ENCODE measurements at places on chromosomes 7 and 10.

GRCh38 chr10:96667401-96667800, 52.9 kb downstream of the PIK3AP1 start:
- DNase-seq = no peak

GRCh38 chr10:66924674-66925345, 1.0 kb upstream of the LRRTM3 start:
- no peak for DNase-seq

DNA sequence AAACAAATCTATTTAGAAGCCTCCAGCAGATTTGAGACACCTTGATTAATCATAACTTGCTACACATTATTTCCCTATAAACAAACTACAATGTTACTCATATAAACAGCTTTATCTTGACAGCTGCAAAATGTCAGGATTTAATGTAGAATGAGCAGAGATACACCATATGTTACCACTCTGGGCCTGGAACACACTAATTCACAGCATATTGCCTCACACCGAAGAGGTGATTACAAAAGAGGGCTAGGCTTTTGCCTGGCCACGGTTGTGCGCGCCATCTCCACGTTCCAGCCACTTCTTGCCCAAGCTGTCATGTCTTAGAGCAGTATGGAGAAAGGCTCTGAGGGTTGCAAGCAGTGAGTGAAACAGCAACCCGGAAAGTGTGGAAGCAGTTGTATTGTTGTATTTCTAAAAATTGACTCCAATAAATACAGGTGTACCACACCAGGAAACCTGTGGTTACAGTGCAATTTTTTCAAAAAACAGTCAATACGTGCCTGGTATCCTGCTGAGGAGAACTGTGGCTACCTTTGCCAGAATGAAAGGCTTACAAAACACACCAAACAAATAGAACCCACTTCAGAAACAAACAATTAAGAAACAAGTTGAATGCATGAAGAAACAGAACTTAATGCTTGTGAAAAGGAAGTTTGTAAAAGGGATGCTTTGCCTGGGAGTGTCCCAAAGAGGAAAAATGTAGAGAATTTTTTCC, 498.1 kb downstream of the PLXNA4 start:
- DNase-seq = no peak

- no peak for DNase-seq
Measured at GRCh38 chr7:47451851-47452205, 130.1 kb downstream of the TNS3 start.

GRCh38 chr10:120406376-120406775, 50.7 kb upstream of the PLPP4 start:
- no peak for DNase-seq

DNA sequence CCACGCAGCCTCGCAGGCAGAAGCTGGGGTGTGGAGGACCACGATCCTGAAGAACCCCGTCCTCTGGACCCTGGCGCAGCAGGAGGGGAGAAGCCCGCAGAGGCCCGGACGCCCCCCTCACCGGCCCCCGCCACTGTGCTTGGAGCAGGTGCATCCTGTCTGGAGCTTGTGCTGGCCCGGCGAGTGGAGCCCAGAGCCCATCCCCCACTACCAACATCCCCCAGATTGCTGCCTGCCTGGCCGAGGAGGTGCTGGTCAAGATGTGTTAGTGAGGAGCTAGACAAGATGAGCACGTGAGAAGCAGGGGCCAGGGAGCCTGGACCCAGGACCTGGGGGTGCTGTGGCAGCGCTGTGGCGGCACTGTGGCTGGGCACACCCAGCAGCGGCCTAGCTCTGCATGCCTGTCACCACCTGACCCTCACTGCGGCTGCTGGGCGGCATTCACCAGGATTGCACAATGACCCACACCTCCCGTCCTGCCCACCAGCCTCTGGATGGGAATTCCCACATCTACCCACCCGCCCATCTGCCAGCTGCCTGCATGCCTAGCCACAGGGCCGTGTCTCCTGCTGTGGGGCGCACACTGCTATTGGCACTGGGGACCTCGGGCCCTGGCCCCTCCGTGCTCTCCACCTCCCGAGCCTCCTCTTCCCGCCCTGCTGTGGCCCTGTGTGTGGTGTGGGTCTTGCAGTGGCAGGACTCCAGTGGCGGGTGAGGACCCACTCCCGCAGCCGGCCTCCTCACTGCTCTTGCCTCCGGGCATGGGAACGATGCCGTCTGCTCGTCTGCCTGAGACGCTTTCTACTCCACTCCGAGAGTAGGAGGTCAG, 11.8 kb downstream of the GPR146 start:
- DNase-seq = no peak

DNA sequence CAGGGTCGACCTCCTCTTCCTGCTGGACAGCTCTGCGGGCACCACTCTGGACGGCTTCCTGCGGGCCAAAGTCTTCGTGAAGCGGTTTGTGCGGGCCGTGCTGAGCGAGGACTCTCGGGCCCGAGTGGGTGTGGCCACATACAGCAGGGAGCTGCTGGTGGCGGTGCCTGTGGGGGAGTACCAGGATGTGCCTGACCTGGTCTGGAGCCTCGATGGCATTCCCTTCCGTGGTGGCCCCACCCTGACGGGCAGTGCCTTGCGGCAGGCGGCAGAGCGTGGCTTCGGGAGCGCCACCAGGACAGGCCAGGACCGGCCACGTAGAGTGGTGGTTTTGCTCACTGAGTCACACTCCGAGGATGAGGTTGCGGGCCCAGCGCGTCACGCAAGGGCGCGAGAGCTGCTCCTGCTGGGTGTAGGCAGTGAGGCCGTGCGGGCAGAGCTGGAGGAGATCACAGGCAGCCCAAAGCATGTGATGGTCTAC, 46.9 kb downstream of the VWA2 start:
- DNase-seq = no peak

GRCh38 chr7:93914581-93915066, 6.9 kb upstream of the GNG11 start:
- DNase-seq = no peak

- no peak for DNase-seq
Measured at GRCh38 chr10:43058716-43059335, 18.0 kb upstream of the RET start.

DNA sequence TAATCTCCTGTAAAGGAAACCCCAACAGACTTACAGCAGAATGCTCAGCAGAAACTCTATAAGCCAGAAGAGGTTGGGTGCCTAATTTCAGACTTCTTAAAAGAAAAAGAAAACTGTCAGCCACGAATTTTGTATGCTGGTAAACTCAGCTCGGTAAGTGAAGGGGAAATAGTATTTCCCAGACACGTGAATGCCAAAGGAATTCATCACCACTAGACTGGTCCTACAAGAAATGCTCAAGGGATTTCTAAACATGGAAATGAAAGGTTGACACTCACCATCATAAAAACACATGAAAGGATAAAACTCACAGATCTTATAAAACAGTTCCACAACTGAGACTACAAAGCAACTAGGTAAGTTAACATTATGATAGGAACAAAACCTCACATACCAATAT, 68.6 kb downstream of the GLCCI1 start:
- DNase-seq = no peak

DNA sequence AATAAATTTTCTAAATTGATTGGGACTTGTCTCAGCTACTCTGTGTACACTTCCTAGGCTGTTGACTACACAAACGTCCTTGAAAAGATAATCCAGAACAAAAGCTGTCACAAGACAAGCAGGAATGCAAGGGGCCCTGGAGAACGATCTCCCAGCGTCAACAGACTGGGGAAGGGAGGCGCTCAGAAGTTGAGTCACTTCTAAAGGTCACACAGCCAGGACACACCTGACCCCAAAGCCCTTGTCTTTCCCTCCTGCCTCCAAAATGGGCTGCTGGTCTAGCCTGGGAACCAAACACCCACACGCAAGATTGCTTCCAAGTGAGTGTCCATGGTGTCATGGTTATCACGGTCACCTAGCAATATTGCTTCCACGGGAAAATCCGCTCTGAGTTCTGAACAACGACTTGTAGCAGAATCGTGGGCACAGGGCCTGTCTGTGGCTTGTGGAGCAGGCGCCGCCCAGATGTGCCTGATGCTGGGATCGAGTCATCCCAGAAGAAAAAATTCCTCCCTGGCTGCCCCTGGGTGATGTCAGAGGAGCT, 49.8 kb downstream of the SPOCK2 start:
- no peak for DNase-seq

DNA sequence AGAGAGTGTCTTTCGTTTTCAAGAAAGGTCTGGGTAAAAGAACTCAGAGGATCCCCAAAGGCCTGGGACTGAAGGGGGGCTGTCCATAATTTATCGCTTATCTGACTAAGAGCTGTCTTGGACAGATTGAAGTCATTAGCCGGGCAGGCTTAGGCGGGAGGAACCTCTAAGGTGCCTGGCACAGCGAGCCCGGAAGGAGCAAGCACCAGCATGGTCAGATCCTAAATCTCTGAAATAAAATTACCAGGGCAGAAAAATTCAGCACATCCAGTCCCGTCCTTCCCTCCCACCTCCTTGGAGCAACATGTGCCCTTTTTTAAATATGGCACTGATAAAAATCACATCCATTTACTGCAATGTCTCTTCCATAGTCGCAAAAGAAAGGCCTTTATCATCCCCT, 86.8 kb downstream of the FAM204A start:
- no peak for DNase-seq

DNA sequence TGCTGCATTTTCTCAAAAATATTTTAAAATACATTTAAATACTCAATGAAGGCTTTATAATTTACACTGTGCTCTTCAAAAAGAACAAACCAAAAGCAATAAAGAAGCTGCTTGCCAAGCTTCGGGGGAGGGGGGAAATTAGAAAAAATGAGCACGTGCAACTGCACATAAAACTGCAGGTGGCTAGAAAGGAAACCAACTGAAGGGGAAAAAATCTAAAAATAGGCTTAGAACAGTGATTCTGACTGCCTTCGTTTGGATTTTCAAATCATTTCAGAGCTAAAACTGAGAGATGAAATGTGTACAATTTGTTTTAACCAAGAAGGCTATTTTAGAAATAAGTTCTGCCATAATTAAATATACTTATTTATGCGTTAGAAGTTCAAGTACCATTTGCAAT, 61.4 kb downstream of the ABI1 start:
- no peak for DNase-seq

DNA sequence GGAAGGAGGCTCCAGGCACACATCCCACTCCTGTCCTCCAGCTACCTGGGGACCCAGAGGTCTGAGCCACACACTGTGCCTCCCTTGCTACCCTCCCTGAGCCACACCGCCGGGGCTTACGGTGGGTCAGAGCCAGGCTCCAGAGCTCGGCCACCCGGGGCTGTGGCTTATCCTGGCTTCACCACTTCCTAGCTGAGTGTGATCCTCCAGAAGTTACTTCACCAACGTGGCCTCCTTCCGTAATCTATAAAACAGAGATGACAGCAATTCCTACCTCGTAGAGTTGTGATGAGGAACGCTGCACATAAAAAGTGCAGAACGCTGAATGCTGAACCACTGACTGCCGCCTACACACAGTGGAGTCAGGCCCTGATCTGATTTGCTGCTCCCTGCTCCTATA, 285.0 kb downstream of the PRPF18 start:
- no peak for DNase-seq

DNA sequence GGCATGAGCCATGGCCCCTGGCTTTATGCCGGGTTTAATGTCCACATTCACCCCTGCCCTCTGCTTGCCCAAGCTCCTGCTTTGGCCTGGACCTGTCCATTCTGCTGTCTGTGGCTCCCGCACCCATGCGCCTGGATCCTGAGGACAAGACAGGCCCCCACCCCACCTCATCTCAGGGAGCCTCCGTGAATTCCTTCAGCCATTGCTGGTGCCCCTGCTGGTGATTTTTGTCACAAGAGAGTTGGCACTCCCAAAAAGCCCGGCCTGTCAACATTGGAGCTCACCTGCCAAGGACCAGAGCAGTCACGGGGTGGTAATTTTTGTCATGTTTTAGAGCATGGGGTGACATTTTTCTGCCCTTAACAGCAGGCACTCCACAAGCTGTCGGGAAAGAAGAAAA, 127.5 kb upstream of the PLXNA4 start:
- DNase-seq = no peak

DNA sequence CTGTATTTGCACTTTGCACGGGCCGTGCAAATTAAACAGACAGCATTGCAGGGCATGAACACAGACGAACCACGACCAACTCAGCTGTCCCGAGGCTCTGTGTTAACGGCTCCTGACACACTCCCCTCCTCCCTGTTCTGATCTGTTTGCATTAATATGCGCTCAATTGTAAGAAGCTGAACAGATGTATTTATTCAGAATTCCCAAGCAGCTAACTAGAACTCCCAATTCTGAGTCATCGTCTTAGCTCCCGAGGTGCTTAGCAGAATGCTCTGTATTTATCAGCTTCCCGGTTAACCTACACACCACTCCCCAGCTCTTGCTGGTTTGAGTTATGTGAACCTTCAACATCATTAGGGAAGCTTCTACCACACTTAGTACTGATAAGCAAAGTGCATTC, 286.4 kb downstream of the PTPRN2 start:
- DNase-seq = no peak

DNA sequence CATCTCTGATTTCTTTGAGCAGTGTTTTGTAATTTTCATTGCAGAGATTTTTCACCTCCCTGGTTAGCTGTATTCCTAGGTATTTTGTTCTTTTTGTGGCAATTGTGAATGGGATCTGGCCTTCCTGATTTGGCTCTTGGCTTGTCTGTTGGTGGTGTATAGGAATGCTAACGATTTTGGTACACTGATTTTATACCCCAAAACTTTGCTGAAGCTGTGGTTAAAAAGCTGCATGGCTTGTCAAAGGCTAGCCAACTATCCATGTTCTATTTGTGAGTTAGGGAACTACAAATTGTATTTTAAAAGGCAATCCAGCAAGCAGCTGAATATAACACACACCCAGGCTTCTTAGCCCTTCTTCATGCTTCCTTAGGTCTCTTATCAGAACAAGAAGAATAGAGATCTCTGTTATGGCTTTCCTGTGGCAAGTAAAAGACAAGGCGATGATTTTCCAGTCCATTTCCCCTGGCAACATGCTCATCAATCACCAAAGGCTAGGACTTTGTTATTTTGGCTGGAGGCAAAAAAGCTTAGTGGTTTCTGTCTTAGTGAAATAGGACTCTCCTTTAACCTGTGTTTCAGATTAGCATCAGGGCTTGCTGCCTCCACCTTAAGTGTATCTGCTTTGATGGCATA, 77.5 kb downstream of the CDK6 start:
- no peak for DNase-seq

- no peak for DNase-seq
Measured at GRCh38 chr10:35178331-35178730, 51.7 kb downstream of the CREM start.

DNA sequence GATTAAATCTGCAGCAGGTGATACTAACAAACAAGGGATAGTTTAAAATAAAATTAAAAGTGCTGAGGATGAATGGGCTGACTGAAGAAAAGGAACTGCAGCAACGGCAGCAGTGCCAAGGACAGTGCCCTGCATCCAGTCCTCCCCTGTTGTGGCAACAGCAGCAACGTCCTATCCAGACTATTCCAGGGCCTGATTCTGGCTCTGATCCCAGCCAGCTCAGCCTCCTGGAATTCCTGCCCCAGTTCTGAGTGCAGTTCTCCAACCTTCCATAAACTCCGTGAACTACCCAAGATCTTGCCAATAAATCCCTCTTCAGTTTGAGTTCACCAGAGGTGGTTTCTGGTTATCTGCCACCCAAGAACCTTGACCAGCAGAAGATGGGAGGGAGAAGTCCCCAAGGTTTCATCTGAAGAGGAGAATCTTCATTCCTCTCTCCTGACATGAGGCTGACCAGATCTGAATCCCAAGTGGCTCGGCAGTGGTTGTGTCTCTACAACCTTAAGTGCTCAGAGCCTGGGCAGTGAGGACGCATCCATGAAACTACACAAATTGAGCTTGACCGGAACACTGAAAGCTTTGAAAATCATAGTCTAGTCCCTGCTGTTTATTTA, 115.8 kb downstream of the SORBS1 start:
- no peak for DNase-seq

Data from neural crest cell (in vitro differentiated cells).